Breast epithelium (tissue), 4 donors: ENCODE measurements at places on chromosomes 2 and 18.

GRCh38 chr2:206354129-206354528, 79.7 kb downstream of the ZDBF2 start:
- no peak overlapping the region for H3K4me3 ChIP-seq
- H3K4me1 ChIP-seq = no peaks in the 10 kb centered on the region
- H3K27me3 ChIP-seq = no peaks in the 10 kb centered on the region
- DNase-seq = no peak

DNA sequence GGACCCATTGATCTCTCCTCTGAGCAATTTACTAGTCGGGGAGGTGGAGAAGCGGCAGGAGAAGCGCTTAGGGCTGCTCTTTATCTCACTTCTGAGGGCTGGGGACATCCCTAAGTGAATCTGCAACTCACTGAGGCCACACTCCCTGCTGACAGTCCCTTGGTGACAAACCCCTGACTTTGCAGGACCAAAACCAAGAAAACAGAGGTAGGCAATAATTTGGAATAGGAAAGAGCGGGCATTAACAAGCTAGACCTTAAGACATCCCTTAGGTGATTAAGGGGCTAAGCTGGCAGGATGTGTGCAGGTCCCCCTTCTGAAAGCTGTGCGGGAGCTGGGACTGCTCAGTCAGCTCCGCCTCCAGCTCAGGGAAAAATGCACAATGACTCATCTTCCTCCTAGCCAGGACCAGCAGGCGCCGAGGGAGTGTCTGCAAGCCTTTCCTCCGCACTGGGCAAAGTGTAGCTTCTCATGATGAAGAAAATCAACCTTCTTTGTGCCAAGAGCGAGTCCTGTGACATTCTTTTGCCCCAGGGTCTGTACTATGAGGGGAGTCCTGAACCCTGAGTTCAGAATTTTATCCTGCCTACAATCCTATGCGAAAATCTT, 63.3 kb downstream of the BOD1L2 start:
- H3K27me3 ChIP-seq = no peaks in the 10 kb centered on the region
- H3K36me3 ChIP-seq = no peaks in the 10 kb centered on the region
- no peaks in the 10 kb centered on the region for H3K4me1 ChIP-seq
- H3K27ac ChIP-seq = no peak overlapping the region

GRCh38 chr2:176614930-176615329, 345.7 kb downstream of the MTX2 start:
- no peaks in the 10 kb centered on the region for H3K36me3 ChIP-seq
- H3K27me3 ChIP-seq = no peaks in the 10 kb centered on the region
- DNase-seq = no peak
- no peak overlapping the region for H3K27ac ChIP-seq
- no peaks in the 10 kb centered on the region for H3K4me1 ChIP-seq

DNA sequence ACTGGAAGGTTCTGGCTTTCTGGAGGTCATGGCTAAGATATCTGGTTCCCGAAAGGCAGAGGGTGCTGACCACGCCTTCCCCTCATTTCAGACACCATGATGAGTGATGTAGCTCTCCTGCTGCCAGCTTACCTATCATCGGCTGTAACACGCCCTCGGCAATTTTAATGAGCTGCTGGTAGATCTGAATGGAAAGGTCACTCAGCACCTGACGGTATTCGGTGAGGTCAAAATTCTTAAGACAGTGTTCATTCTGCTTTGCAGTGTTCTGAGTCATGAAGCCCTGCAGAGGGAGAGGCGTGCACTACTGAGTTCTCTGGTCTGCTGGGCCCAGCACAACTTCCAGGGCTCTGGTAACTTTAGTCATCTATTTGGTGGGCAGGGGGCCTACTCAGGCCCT, 25.7 kb upstream of the ACAA2 start:
- no peak overlapping the region for H3K27ac ChIP-seq
- no peak for DNase-seq
- no peaks in the 10 kb centered on the region for H3K36me3 ChIP-seq
- no peaks in the 10 kb centered on the region for H3K4me1 ChIP-seq
- no peaks in the 10 kb centered on the region for H3K27me3 ChIP-seq
- no peak overlapping the region for H3K4me3 ChIP-seq

- no peaks in the 10 kb centered on the region for H3K4me1 ChIP-seq
- H3K27ac ChIP-seq = peak overlapping the region; percentile 59
- no peak for DNase-seq
- no peak overlapping the region for H3K4me3 ChIP-seq
- no peaks in the 10 kb centered on the region for H3K27me3 ChIP-seq
These were observed 412.1 kb upstream of the MYT1L start for GRCh38 chr2:2743164-2743571.

GRCh38 chr2:96167407-96168013, 22.3 kb upstream of the DUSP2 start:
- DNase-seq = no peak
- no peaks in the 10 kb centered on the region for H3K4me1 ChIP-seq
- H3K4me3 ChIP-seq = no peak overlapping the region

GRCh38 chr18:28947900-28948299, 771.0 kb upstream of the CDH2 start:
- H3K4me1 ChIP-seq = no peaks in the 10 kb centered on the region
- no peak overlapping the region for H3K4me3 ChIP-seq
- no peak overlapping the region for H3K27ac ChIP-seq
- no peaks in the 10 kb centered on the region for H3K36me3 ChIP-seq
- no peak for DNase-seq

- H3K4me3 ChIP-seq = no peak overlapping the region
- no peaks in the 10 kb centered on the region for H3K36me3 ChIP-seq
- H3K4me1 ChIP-seq = no peaks in the 10 kb centered on the region
- no peaks in the 10 kb centered on the region for H3K27me3 ChIP-seq
These were observed 179.4 kb upstream of the ARL4C start for GRCh38 chr2:234676109-234676782.

- H3K4me3 ChIP-seq = no peak overlapping the region
- DNase-seq = no peak
- H3K27ac ChIP-seq = no peak overlapping the region
- no peaks in the 10 kb centered on the region for H3K27me3 ChIP-seq
- H3K36me3 ChIP-seq = no peaks in the 10 kb centered on the region
- H3K4me1 ChIP-seq = no peaks in the 10 kb centered on the region
These were observed 468.4 kb downstream of the SUCLG1 start for GRCh38 chr2:83990636-83991035.

GRCh38 chr2:96542357-96542977, 5.9 kb downstream of the ARID5A start:
- DNase-seq = no peak
- H3K4me1 ChIP-seq = peaks cover 13% of the 10 kb centered on the region
- H3K36me3 ChIP-seq = no peaks in the 10 kb centered on the region
- H3K27ac ChIP-seq = peak overlapping the region; percentile 69

DNA sequence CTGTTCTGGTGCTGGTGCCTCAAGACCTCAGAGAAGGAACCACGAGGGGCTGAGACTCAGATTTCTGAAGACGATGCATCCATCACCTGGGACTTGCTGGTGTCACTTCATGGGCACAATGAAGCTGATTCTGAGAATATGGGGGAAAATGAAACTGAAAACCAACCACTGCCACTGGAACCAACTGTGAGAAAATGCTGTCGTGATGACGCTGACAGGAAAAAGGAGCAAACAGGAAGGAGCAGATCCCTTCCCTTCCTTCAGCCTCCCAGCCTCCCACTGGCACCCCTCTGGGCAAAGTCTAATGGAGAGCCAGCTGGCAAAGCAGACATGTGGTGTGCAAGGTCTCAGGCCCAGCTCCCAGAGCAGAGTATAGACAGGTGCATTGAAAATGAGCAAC, 109.7 kb downstream of the FOXI3 start:
- no peak overlapping the region for H3K4me3 ChIP-seq
- no peaks in the 10 kb centered on the region for H3K27me3 ChIP-seq
- H3K4me1 ChIP-seq = no peaks in the 10 kb centered on the region
- H3K36me3 ChIP-seq = no peaks in the 10 kb centered on the region
- H3K27ac ChIP-seq = no peak overlapping the region

DNA sequence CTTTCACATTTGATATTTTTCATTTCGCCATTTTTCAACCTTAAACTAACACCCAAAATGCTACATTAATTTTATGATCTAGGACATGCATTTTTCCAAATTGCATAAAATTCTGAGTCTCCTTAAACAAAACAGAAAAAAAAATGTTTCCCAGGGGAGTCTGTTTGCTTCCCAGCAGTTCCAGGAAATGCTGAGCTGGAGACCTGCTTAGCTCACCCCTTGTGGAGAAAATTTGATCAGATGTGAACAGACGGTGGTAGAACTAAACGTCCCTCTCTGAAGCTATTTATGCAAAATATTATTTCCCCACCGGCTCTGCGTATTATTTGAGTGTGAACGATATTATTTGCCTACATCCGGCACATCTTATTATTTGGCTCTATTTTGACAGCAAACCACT, 74.9 kb upstream of the AGAP1 start:
- H3K4me1 ChIP-seq = no peaks in the 10 kb centered on the region
- no peaks in the 10 kb centered on the region for H3K27me3 ChIP-seq
- H3K27ac ChIP-seq = no peak overlapping the region

DNA sequence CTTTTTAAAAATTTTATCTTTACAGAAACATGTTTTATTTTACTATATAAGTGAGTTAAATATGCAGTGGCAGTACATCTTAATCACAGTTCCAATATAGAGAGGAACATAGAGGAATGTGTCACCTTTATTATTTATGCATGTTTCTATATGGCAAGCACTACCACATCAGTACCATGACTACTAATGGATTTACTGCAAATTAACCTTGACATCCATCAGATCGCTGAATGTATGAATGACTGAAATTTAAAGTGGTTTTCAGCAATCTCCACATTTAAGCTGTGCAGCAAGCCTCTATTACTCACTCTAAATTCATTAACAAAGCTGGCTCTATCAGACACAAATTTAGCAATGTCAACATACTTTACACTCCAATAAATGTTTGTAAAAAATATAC, 790.6 kb downstream of the NRXN1 start:
- H3K36me3 ChIP-seq = no peaks in the 10 kb centered on the region
- H3K27ac ChIP-seq = no peak overlapping the region
- H3K4me3 ChIP-seq = no peak overlapping the region

DNA sequence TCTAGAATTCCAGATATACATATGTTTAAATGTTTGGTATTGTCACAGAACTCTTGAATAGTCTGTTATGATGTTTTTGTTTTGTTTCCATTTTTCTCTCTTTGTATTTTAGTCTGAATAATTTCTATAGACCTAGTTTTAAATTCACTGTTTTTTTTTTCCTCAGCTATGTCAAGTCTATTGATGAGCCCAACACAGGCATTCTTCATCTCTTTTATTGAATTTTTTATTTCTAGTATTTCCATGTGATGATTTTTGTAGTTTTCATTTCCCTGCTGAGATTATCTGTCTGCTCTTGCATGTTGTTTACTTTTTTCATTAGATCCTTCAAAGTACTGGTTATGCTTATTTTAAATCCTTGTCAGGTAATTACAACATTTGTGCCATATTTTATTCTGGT, 254.7 kb downstream of the C1D start:
- H3K27me3 ChIP-seq = no peaks in the 10 kb centered on the region
- H3K36me3 ChIP-seq = no peaks in the 10 kb centered on the region
- H3K4me1 ChIP-seq = no peaks in the 10 kb centered on the region

GRCh38 chr2:15674637-15675455, 83.2 kb downstream of the DDX1 start:
- H3K27ac ChIP-seq = no peak overlapping the region
- no peaks in the 10 kb centered on the region for H3K36me3 ChIP-seq
- DNase-seq = no peak
- H3K27me3 ChIP-seq = no peaks in the 10 kb centered on the region
- H3K4me1 ChIP-seq = no peaks in the 10 kb centered on the region
- H3K4me3 ChIP-seq = no peak overlapping the region

DNA sequence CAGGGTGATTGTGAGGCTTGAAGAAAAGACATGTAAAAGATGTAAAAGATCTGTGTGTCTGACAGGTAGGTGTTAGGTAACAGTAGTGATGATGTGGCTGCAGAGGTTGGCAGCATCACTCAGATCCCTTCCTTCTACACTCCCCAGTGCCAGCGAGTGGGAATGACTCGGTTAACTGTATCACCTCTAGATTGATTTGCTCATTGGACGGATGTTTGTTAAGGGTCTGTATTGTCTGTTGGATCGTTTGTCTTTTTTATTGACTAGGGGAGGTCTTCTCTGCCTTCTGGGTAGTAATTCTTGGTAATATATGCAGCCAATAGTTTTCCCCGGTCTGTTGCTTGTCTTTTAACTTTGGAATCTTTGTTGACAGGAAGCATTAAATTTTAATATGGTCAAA, 44.8 kb upstream of the CNGA3 start:
- no peak for DNase-seq
- no peak overlapping the region for H3K4me3 ChIP-seq
- H3K27me3 ChIP-seq = no peaks in the 10 kb centered on the region
- no peaks in the 10 kb centered on the region for H3K36me3 ChIP-seq
- no peaks in the 10 kb centered on the region for H3K4me1 ChIP-seq

DNA sequence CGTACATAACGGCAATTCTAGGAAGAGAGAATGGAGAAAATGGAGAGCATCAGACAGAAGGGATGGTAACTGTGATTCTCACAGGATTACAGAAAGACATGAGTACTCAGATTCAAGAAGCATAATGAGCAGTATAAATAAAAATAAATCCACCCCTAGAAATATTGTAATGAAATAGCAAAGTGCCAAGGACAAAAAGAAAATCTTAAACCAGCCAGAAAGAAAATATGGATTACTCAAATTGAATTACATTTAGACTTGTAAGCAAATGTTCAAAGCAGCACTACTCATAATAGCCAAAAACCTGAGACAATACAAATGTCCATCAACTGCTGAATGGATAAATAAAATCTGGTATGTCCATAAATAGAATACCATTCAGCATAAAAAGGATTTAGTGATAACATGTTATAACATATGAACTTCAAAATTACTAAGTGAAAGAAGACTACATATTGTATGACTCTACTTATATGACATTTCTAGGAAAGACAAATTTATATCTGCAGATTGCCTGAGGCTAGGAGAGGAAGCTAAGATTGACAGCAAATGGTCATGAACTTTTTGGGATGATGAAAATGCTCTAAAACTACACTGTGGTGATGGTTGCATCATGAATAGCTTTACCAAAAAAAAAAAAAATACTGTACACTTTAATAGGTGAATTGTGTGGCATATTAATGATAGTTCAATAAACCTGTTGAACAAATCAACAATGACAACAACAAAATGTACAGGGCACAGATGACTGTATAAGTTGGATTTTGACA, 63.4 kb upstream of the SPTBN1 start:
- no peak overlapping the region for H3K4me3 ChIP-seq
- no peaks in the 10 kb centered on the region for H3K4me1 ChIP-seq
- H3K27me3 ChIP-seq = no peaks in the 10 kb centered on the region
- no peak overlapping the region for H3K27ac ChIP-seq
- no peaks in the 10 kb centered on the region for H3K36me3 ChIP-seq
- no peak for DNase-seq

DNA sequence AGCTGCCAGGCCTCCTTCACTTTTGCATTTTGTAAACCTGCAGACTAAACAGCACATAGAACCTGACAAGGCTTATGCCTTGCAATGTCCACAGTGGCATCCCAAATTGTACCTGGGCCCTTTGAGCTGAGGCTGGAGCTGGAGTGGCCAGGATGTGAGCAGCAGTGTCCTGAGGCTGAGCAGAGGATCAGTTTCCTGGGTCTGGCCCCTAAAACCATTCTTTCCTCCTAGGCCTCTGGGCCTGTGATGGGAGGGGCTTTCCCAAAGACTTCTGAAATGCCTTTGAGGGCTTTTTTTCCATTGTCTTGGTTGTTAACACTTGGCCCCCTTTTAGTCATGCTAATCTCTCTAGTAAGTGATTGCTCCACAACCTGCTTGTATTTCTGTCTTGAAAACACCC, 32.8 kb downstream of the FSIP2 start:
- H3K27me3 ChIP-seq = no peaks in the 10 kb centered on the region
- H3K4me1 ChIP-seq = no peaks in the 10 kb centered on the region
- no peak for DNase-seq
- no peak overlapping the region for H3K4me3 ChIP-seq
